ENCODE measurements at places on chromosomes 2 and 18. TPM values are rescaled to one million over a fixed set of nuclear protein-coding genes. Genes with fewer than 3 reads are reported as not detected.

Gene RNF152
- 5.1 TPM for total RNA-seq

Gene MAP3K19
- not detected for total RNA-seq

Gene SRD5A2
- not detected for total RNA-seq

Gene RESP18
- not detected for total RNA-seq

Gene LRRTM1
- not detected for total RNA-seq

Gene GFPT1
- 57.2 TPM for total RNA-seq

GRCh38 chr2:96144481-96145035, 682 bp downstream of the DUSP2 start:
- H3K27me3 ChIP-seq = no peaks in the 10 kb centered on the region
- H3K4me3 ChIP-seq = peak overlapping the region; percentile 47
- no peak for DNase-seq

- H3K4me3 ChIP-seq = no peak overlapping the region
- no peaks in the 10 kb centered on the region for H3K36me3 ChIP-seq
- DNase-seq = no peak
- H3K4me1 ChIP-seq = peaks cover 5% of the 10 kb centered on the region
- no peaks in the 10 kb centered on the region for H3K27me3 ChIP-seq
Observed at GRCh38 chr2:235570966-235571692, 77.3 kb downstream of the AGAP1 start.

DNA sequence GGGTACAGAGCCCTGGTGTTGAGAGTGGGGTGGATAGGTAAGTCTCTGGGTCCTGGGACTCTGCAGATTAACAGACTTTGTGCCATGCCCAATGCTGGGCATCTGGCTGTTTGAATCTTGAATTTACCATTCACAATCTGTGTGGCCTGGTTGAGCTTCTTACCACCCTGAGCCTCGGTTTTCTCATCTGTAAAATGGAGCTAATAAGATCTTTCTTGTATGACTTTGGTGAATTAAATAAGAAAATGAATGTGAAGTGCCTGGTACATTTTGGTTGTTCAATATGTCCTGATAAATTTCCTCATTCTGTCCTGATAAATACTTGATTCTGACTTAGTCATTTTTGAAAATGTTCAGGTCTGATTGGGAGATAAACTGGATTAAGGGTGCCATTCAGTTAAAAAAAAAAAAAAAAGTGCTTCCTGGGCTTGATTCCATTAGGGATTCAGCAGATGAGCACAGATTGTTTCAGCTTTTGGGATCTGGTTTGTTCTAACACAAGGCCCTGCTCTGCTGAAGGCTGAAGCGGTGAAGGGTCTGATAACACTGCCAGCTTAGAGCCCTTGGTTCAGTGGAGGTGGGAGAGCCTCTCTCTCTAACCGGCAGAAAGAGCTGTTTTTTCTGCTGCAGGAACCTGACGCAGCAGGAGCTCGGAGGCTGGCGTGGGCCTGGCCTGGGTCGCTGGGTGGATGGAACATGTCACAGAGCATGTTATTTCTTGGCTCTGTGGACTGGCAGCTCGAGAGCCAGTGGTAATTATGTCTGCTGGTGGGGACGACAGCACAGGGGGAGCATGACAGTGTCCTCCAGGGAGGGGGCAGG, 84.5 kb upstream of the MCFD2 start:
- no peak overlapping the region for H3K4me3 ChIP-seq
- H3K4me1 ChIP-seq = no peaks in the 10 kb centered on the region
- peak; percentile 35 for DNase-seq

- no peaks in the 10 kb centered on the region for H3K36me3 ChIP-seq
- H3K27me3 ChIP-seq = no peaks in the 10 kb centered on the region
- no peak for DNase-seq
- H3K4me1 ChIP-seq = peaks cover 20% of the 10 kb centered on the region
- peak overlapping the region; percentile 97 for H3K27ac ChIP-seq
Observed at GRCh38 chr2:20448246-20448976, 1.5 kb downstream of the RHOB start.

DNA sequence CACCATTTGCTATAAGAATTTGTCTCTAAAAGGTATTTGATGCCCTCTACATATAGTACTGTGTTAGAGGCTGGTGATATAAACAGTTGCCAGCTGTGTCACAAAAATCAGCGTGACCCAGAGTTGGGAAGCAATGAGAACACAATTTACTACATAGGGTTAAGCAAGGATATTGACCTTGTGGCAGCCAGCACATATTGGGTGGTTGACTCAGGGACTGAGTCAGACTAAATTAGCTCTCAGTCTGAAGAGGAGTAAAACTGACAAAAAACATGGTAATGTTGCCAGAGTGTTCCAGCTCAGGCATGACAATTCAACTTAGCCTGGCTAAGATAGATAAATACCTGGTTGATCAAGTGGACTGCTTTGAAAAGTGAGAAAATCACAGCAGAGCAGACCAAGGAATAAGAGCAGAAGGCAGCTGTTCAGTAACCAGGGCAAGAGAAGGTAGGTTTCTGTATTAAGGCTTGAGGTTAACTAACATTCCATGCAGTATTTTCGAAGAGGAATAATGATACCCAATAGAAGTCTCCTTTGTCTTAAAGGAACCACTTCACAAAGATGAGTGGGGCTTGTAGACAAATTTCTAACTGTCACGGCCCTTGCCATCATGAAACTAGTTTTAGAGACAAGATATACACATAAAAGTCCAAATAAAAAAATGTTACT, 108.2 kb upstream of the ERBB4 start:
- H3K27me3 ChIP-seq = no peaks in the 10 kb centered on the region
- no peak overlapping the region for H3K4me3 ChIP-seq
- H3K4me1 ChIP-seq = no peaks in the 10 kb centered on the region
- DNase-seq = no peak
- H3K27ac ChIP-seq = no peak overlapping the region

DNA sequence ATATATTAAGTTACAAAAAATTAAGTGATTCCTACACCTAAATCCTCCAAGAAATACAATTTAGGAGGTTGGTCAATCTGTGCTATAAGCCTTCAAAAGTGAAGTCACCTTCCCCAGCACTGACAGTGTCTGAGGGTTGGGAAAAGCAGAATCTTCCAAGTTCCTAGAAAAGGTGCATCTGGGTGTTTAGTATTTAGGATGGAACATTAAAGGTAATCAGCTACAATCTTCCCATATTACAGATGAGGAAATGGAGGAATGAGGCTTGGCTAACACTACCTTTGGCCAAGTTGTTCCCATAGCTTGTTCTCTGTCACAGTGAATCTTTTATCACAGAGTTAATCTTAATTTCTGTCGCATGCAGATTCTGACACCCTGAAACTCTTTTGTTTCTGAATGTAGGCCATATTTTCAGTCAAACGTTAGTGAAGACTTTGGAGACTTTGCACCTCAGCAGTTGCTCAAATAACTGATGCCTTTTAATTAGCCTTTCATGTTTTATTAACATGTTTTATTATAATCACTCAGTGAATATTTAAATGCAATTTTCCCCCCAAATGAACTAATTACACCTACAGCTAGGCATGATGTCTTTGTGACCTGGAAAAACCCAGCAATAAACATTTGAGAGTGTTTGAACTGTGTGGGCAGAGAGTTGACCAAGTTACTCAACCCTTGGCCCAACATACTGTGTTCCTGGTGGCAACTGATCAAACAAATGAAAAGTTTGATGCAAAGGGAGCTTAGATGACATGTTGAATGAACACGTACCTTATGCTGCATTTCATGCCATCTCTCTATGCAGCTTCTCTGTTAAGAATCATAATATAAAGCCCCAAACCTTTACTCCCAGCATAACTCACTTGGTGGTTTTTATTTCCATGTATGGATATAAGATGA, 17.6 kb downstream of the FN1 start:
- H3K27ac ChIP-seq = no peak overlapping the region
- peaks cover 44% of the 10 kb centered on the region for H3K4me1 ChIP-seq
- H3K4me3 ChIP-seq = no peak overlapping the region
- no peaks in the 10 kb centered on the region for H3K27me3 ChIP-seq

DNA sequence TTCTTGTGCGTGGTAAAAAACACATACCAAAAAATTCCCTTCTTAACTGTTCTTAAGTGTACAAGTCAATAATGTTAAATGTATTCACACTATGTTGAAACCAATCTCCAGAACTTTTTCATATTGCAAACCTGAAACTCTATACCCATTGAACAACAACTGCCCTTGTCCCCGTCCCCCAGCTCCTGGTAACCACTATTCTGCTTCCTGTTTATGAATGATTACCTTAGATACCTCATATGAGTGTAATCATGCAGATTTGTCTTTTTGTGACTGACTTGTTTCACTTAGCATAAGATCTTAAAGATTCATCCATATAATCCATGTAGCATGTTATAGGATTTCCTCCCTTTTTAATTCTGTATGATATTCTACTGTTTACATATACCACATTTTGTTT, 59.9 kb downstream of the NAT8 start:
- no peaks in the 10 kb centered on the region for H3K4me1 ChIP-seq
- H3K27ac ChIP-seq = no peak overlapping the region
- no peaks in the 10 kb centered on the region for H3K36me3 ChIP-seq
- H3K4me3 ChIP-seq = no peak overlapping the region
- no peak for DNase-seq

DNA sequence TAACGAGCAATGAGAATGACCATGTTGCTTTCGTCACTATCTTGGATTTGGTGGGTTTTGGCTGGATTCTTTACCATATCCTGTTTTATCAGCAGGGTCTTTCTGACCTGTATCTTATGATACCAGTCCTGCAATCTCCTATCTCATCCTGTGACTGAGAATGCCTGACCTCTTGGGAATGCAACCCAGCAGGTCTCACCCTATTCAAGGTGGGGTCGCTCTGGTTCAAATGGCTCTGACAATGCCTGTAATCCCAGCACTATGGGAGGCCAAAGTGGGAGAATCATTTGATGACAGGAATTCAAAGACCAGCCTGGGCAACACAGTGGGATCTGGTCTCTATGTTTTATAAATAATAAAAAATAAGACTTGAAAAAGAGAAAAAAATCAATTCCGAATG, 173.5 kb downstream of the ACTR3 start:
- no peaks in the 10 kb centered on the region for H3K27me3 ChIP-seq
- DNase-seq = no peak
- no peak overlapping the region for H3K27ac ChIP-seq
- H3K4me1 ChIP-seq = no peaks in the 10 kb centered on the region
- no peak overlapping the region for H3K4me3 ChIP-seq

DNA sequence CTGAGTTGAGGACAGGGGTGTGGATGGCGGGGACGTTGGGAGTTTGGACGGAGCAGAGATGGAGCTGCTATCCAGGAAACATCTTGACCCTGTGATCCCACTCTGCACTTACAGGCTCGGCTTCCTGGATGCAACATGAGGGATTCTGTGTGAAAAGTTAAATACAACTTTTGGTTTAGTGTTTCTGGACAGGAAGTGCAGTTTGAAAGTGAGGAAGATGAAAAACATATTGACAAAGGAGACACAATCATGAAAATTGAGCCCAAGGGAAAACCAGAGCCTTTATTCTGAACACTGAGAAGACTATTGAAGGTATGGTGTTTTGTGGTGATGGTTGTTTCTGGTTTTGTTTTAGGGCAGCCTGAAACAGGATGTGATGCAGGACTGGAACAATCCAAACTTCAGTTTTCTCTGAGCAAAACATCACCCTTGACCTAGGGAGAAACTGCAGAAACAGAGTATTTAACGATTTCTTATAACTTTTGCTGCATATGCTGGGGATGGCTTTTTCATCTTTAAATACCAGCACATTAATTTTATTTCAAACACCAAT, 76.5 kb upstream of the RFX8 start:
- H3K27ac ChIP-seq = no peak overlapping the region
- DNase-seq = no peak
- no peak overlapping the region for H3K4me3 ChIP-seq
- H3K36me3 ChIP-seq = no peaks in the 10 kb centered on the region

DNA sequence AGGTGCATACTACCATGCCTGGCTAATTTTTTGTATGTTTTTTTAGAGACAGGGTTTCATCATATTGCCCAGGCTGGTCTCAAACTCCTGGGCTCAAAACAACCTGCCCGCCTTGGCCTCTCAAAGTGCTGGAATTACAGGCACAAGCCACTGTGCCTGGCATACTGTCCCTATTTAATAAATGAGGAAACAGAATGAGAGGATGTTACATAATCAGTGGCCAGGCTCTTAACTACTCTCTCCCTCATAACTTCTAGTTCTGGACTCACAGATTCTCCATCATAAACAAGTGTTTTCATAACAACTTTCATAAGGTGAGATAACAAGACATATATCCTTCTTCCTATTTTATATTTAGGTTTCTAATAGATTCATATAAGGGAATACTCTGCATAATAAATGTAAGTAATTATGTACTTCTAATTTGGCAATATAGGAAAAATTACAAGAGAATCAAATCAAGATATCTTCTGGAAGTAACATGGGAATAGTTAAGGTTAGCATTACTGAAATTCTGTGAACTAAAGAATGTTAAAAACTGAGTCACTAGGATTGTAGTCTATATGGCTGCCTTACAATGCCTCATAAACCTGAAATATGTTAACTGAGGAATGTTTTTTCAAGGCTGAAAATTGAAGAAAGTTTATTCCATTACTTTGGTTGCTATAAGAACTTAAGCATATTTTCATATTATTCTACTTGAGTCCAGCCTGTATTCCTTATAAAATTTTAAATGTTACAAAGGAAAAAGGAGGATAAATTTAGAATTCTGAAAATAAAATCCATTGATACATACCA, 71.3 kb downstream of the SLC25A12 start:
- H3K36me3 ChIP-seq = no peaks in the 10 kb centered on the region
- DNase-seq = no peak
- no peaks in the 10 kb centered on the region for H3K27me3 ChIP-seq
- no peak overlapping the region for H3K4me3 ChIP-seq
- H3K4me1 ChIP-seq = no peaks in the 10 kb centered on the region
- H3K27ac ChIP-seq = no peak overlapping the region

DNA sequence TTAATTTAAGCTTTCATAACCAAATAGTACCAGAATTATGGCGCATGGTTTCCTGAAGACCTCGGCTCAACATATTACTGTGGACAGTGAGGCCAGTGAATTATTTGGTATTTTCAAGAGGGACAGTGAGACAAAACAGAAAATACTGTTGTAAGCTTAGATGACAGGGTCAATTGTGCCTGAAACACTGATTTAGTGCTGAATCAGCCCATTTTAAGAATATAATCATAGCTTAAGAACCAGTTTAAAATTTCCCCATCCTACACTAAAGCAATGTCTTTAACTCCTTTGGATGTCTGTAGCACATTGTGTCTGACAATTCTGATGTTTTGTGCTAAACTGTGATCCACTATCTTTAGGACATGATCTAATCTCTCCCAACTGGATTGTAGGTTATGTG, 4.6 kb downstream of the ITGA6 start:
- no peak for DNase-seq
- no peaks in the 10 kb centered on the region for H3K36me3 ChIP-seq
- no peaks in the 10 kb centered on the region for H3K27me3 ChIP-seq
- H3K4me1 ChIP-seq = peaks cover 67% of the 10 kb centered on the region
- no peak overlapping the region for H3K4me3 ChIP-seq
- H3K27ac ChIP-seq = peak overlapping the region; percentile 98

GRCh38 chr2:151238527-151239487, 22.9 kb downstream of the RBM43 start:
- H3K4me3 ChIP-seq = no peak overlapping the region
- no peaks in the 10 kb centered on the region for H3K4me1 ChIP-seq
- no peaks in the 10 kb centered on the region for H3K36me3 ChIP-seq
- H3K27me3 ChIP-seq = no peaks in the 10 kb centered on the region

GRCh38 chr2:156339865-156340264, 7.3 kb upstream of the NR4A2 start:
- H3K27ac ChIP-seq = no peak overlapping the region
- no peak overlapping the region for H3K4me3 ChIP-seq
- no peaks in the 10 kb centered on the region for H3K36me3 ChIP-seq
- DNase-seq = no peak
- H3K27me3 ChIP-seq = no peaks in the 10 kb centered on the region
- peaks cover 45% of the 10 kb centered on the region for H3K4me1 ChIP-seq

- H3K27me3 ChIP-seq = no peaks in the 10 kb centered on the region
- DNase-seq = no peak
- no peak overlapping the region for H3K4me3 ChIP-seq
- H3K36me3 ChIP-seq = no peaks in the 10 kb centered on the region
- H3K4me1 ChIP-seq = no peaks in the 10 kb centered on the region
- no peak overlapping the region for H3K27ac ChIP-seq
Observed at GRCh38 chr18:10239103-10239502, 215.3 kb upstream of the APCDD1 start.

All from pancreas (tissue), 10 donors.